A172 (cell line): ENCODE measurements at places on chromosomes 3 and 15.

- DNase-seq, result peak; percentile 11
Measured at GRCh38 chr3:13927295-13927694, 47.4 kb upstream of the WNT7A start.

GRCh38 chr3:171541647-171542046, 81.4 kb upstream of the TNIK start:
- no peak for DNase-seq

DNA sequence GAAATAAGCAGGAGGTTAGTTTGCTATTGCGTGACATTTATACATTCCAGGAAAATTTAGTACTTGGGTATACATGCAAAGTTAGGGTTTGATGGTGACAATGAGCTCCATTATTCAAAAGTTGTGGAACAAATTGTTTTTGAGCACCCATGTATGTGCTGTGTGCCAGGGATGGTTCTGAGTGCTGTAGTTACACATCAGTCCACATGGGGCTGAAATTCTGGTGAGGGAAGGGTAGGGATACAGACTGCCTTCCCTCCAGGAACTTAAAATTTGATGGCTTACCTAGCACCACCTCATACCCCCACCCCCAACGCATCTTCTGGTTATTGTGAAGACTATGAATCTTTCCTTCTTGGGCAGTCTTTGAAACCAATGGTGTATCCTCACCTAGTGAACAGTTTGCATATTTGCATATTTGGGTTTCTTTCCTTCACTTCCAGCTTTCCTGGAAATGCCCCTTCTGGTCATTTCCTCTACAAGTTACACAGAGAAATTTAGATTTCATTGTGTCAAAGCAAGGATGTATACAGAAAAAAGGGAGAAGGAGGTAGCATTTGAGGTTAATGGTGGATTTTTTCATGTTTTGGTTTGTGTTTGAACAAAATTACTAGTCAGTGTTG, 222.0 kb upstream of the IL12A start:
- DNase-seq, result peak; percentile 51

DNA sequence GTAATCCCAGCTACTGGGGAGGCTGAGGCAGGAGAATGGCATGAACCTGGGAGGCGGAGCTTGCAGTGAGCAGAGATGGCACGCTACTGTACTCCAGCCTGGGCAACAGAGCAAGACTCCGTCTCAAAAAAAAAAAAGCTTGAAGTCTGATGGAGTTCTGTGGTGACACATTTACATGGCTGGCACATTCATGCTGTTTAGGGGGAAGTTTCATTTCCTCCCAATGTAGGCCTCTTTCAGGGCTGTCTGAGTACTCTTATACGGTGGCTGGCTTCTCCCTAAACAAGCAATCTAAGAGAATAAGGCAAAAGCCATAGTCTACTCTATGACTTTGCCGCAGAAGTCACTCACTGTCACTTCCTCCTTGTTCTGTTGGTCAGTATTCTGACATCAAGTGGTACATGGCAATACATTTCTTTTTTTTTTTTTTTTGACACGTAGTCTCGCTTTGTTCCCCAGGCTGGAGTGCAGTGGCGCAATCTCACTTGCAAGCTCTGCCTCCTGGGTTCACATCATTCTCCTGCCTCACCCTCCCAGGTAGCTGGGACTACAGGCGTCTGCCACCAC, 41.2 kb downstream of the OIP5 start:
- DNase-seq, result no peak

GRCh38 chr3:139975594-139976365, 40.8 kb downstream of the CLSTN2 start:
- DNase-seq, result no peak

DNA sequence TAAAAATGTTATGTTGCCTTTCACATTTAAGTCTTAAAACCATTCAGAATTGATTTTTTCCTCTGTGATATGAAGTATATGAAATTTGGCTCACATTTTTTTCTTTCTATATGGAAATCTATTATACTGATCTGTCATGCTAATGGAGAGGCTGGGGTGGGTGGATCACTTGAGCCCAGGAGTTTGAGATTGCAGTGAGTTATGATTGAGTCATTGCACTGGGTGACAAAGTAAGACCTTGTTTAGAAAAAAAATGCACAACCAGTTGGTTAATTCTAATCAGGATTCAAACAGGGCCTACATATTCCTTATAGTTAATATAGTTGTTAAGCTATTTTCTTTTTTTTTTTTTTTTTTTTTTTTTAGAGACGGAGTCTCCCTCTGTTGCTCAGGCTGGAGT, 230.5 kb downstream of the MFSD1 start:
- peak; percentile 37 for DNase-seq

GRCh38 chr3:172239218-172239790, 199.9 kb downstream of the FNDC3B start:
- no peak for DNase-seq

DNA sequence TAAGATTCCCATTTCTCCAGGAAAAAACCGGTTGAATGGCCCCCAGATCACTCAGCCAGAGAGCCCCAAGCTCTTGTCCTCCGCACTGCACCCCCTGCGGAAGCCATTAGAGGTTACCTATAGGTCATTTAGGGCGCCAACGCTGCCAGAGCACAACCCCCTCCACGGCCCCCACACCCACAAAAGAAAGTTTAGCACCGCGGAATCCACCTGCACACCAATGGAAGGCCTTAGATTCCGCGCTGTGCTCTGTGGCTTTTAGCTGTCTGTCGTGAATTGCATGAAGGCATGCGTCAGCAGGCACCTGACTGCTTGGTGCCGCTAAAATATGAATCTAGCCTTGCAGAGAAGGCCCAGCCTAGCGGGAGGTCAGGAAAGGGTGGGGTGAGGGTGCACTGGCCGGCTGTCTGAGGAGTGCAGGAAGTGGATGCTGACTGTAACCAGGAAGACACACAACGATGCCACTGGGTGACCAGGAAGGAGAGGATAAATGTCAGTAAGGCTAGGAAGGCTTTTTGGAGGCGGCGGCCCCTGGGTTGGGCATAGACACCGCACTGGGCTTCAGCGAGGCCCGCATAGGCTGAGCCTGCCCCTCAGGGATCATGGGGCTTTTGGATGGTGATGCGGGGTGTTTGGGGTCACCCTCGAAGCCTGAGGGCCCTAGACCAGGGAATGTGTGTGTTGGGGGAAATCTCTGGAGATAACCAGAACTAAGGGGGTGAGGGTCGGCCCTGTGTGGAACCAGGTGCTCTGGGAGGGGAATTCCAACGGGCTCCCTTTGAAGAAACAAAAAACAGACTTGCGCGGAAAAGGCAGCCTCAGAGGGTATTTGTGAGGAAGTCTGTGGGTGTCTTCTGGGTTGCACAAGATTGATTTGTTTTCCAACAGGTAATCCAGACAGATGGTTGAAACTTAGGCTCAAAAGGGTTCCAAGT, 976 bp upstream of the NUP210 start:
- DNase-seq, result peak; percentile 42

DNA sequence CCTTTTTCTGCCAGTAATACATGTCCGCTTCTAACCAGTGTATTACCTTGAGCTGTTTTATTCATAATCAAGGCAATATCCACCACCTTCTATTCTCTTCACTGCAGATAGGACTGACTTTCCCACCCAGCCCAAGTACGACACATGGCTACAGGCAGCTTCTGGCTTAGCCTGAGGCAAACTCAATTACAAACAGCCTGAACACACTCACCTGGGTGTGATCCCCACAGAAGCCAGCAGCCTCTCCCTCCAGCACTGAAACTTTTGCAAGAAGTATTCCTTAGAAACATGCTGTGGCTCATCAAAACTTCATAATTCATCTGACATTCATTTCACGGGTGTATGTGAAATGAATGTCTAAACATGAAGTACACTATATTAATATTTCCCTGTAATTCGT, 13.5 kb upstream of the KCNMB3 start:
- no peak for DNase-seq

- no peak for DNase-seq
Measured at GRCh38 chr3:143064777-143065176, 54.8 kb upstream of the CHST2 start.

DNA sequence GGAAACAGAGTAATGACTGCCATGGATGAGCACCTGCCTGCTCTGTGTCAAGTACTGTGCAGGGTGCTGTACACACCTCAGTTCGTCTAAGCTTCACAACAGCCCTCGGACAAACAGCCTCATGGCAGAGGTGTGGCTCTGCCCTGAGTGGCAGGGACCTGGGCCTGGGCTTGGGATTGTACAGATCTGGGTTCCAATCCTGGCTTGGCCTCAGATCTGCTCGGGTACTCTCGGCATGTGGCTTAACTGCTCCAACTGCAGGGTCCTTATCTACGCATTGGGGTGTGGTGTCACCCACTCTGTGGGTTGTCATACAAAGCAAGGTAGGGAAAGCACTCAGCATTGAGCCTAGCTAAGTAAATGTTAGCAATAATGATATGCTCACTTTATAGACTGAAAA, 46.6 kb upstream of the SEC13 start:
- no peak for DNase-seq

DNA sequence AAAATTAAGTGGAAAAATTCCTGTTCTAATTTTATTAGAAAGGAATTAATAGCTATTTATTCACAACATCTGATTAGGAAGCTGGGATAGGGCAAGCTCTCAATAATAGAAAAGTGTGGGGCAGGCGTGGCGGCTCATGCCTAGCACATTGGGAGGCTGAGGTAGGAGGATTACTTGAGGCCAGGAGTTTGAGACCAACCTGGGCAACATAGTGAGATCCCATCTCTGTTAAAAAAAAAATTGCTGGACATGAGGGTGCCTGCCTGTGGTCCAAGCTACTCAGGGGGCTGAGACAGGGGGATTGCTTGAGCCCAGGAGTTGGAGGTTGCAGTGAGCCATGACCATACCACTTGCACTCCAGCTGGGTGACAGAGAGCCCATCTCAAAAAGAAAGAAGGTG, 119.6 kb downstream of the TCF12 start:
- DNase-seq, result no peak

- peak; percentile 56 for DNase-seq
Measured at GRCh38 chr3:188152660-188153436, 1.1 kb upstream of the LPP start.

GRCh38 chr15:59352683-59353082, 20.0 kb downstream of the MYO1E start:
- DNase-seq, result no peak

DNA sequence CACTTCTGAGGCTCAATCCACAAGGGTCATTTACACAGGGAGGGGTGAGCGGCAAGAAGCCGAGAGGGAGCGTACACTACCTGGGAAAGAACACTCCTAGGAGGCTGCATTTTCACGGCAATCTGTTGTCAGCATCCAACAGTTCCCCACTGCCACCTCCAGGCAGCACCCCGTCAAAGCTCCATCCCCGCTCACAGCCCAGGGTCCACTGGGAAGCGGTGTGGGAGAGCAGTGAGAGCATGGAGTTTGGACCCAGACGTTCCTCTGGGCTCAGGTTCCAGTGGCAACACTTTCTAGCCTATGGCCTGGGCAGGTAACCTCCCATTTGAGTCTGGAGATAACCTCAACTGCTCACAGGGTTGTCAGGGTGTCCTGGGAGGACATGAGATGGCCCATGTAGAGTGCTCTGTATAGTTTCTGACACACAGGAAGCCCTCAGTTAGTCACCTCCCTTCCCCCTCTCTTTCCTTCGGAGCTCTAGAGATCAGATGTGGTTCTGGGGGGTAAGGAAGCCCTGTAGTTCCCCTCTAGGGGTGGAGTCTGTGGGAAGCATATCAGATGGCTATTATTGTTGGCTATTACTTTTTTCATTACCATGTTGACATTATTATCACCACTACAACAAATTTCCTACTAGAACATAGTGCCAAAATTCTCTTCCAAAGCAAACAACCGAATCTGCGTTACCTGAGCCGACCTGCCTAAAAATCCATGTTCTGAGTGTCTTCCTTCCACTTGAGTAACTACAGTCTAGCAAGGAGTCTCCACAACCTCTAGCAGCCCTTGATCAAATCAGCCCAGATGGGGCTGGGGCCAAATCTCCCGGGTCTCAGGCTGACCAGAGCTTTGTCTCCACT, 29.1 kb downstream of the RUVBL1 start:
- no peak for DNase-seq

GRCh38 chr3:138438896-138439295, 4.5 kb downstream of the ESYT3 start:
- DNase-seq, result no peak

DNA sequence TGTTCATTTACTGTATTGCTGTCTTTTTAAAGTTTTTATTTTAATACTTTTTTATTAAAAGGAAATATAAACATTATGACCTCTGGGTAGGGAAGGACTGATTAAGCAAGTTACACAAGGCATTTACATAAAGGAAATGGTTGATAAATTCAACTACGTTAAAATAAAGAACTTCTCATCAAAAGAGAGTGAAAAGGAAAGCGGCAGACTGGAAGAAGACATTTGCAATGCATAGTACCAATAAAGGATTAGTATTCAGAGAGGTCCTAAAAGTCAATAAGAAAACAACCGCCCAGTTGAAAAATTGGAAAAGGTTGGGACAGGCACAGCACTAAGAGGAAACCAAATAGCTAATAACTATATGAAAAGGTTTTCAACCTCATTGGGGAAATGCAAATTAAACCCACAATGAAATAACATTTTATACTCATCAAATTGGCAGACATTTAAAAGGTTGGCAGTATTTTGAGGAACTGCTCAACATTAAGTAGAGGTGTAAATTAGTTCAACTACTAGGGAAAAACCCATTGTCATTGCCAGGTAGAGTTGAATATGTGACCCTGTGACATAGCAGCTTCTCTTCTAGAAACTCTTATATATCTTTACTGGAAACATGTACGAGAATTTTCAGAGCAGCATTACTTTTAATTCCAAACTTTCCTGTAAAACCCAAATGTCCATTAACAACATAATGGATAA, 9.5 kb downstream of the PDE8A start:
- no peak for DNase-seq

DNA sequence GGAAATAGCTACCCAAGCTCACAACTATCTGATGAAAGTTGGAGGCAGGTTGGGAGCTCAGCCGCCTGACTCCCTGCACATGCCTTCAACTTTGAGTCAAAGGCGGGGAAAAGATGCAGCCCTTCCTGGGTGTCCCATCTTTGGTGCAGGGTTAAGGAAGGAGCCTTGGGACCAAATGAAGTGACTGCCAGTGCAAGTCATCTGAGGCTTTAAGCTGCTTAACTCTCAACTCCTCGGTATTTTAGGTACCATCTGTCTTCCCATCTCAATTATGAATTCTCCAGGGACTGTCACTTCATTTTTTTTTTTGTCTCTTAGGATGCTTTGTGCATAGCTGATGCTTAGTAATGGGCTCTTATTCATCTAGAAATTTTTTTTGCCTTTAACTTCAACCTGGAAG, 408.8 kb upstream of the C2CD4B start:
- DNase-seq, result no peak

GRCh38 chr15:58329781-58330671, 101.8 kb upstream of the LIPC start:
- no peak for DNase-seq

DNA sequence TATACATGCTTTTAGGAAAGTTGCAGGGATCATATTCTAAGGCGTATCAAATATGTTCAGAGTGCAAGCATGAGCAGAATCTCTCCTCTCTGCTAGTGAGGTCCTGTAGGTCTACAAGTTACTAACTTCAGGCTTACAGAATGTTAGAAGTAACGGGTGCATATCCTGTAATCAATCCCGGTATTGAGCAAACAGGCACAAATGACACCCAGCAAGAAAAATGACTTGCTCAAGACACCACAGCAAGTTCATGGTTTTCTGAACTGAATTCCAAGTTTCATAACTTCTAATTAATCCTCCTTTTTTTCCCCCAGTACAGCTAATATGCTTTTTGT, 353.9 kb upstream of the TPRG1 start:
- no peak for DNase-seq
